Cardiac muscle cell (in vitro differentiated cells and primary cell): ENCODE measurements at places on chromosomes 3 and 15.
A peak's percentile ranks its signal among the peaks of the same experiment; 100 is the strongest.

DNA sequence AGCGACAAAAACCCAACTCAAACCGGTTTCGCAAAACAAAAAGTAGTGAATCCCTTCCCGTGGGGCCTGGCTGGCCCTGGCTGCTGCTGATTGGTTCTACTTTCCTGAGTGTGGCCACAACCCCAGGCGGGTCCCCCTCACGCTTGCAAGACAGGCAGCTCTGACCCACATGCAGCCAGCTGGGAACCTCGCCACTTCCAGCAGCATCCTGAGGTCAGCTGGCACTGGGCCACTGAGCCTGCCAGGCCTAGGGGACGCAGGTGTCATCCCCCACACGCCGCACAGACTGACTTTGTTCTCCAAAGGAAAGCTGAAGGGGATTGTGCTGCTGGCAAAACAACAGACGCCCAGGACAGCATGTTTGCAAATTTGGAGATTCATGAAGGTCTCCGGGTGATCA, 111.1 kb downstream of the TPRA1 start:
- DNase-seq, result no peak
- H3K27me3 ChIP-seq, result no peaks in the 10 kb centered on the region
- H3K4me1 ChIP-seq, result no peaks in the 10 kb centered on the region
- H3K36me3 ChIP-seq, result no peaks in the 10 kb centered on the region

GRCh38 chr3:196976941-196977340, 8.3 kb upstream of the PIGZ start:
- no peaks in the 10 kb centered on the region for H3K36me3 ChIP-seq
- H3K4me1 ChIP-seq, result no peaks in the 10 kb centered on the region
- H3K27ac ChIP-seq, result no peak overlapping the region
- no peaks in the 10 kb centered on the region for H3K27me3 ChIP-seq
- no peak overlapping the region for H3K4me3 ChIP-seq

- DNase-seq, result no peak
- H3K36me3 ChIP-seq, result no peaks in the 10 kb centered on the region
- H3K27me3 ChIP-seq, result no peaks in the 10 kb centered on the region
- H3K4me3 ChIP-seq, result no peak overlapping the region
- no peak overlapping the region for H3K27ac ChIP-seq
- no peaks in the 10 kb centered on the region for H3K4me1 ChIP-seq
Measured at GRCh38 chr3:32082721-32083120, 23.7 kb upstream of the GPD1L start.

GRCh38 chr3:169841171-169841570, 28.5 kb upstream of the LRRC34 start:
- H3K4me1 ChIP-seq, result no peaks in the 10 kb centered on the region

DNA sequence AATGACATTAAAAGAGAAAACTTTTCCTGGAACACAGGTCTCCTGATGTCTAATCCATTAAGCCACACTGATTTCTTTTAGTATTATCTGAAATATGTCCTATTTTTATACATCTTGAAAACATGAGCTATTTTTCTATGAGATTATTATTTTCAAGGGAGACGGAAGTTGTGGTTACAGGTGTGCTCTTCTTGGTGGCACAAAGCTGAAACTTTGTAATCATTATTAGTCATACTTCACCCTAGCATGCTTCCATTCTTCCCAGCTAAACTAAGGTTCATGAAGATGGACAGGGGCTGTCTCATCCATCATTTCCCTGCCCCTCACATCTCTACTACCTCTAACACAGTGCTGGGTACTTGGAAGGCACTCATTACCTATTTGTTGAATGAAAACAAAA, 85.6 kb upstream of the POU1F1 start:
- H3K36me3 ChIP-seq, result no peaks in the 10 kb centered on the region
- no peak overlapping the region for H3K4me3 ChIP-seq
- H3K27ac ChIP-seq, result no peak overlapping the region
- no peaks in the 10 kb centered on the region for H3K27me3 ChIP-seq
- DNase-seq, result no peak

- H3K27ac ChIP-seq, result no peak overlapping the region
- no peaks in the 10 kb centered on the region for H3K4me1 ChIP-seq
- H3K36me3 ChIP-seq, result peaks cover 12% of the 10 kb centered on the region
- no peak overlapping the region for H3K4me3 ChIP-seq
- DNase-seq, result no peak
Measured at GRCh38 chr15:25333049-25333448, 105.8 kb downstream of the UBE3A start.

- no peak for DNase-seq
- no peaks in the 10 kb centered on the region for H3K4me1 ChIP-seq
- no peak overlapping the region for H3K4me3 ChIP-seq
- H3K36me3 ChIP-seq, result peaks cover 36% of the 10 kb centered on the region
Measured at GRCh38 chr15:49023354-49023753, 22.9 kb downstream of the SECISBP2L start.

GRCh38 chr3:132198516-132198915, 118.7 kb upstream of the ACP3 start:
- no peak overlapping the region for H3K4me3 ChIP-seq
- H3K27ac ChIP-seq, result no peak overlapping the region
- no peaks in the 10 kb centered on the region for H3K27me3 ChIP-seq
- no peak for DNase-seq
- H3K4me1 ChIP-seq, result no peaks in the 10 kb centered on the region

DNA sequence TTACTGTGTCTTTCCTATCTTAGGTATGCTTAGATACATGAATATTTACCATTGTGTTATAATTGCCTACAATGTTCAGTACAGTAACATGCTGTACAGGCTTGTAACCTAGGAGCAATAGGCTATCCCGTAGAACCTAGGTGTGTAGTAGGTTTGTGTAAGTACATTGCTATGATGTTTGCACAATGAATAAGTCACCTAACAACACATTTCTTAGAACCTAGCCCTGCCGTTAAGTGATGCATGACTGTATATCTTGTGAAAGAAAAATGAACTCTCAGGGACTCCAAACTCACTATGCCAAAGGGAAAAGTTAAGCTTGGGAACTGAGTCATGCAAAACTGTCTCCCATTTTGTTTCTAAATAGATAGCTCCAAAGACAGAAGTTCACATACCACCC, 91.5 kb upstream of the ACP3 start:
- no peak overlapping the region for H3K27ac ChIP-seq
- H3K4me3 ChIP-seq, result no peak overlapping the region
- H3K36me3 ChIP-seq, result no peaks in the 10 kb centered on the region

GRCh38 chr15:73964736-73965093, 27.4 kb downstream of the STOML1 start:
- peak overlapping the region; percentile 40 for H3K27ac ChIP-seq
- H3K36me3 ChIP-seq, result no peaks in the 10 kb centered on the region
- no peaks in the 10 kb centered on the region for H3K27me3 ChIP-seq
- peak; percentile 85 for DNase-seq
- H3K4me3 ChIP-seq, result no peak overlapping the region

DNA sequence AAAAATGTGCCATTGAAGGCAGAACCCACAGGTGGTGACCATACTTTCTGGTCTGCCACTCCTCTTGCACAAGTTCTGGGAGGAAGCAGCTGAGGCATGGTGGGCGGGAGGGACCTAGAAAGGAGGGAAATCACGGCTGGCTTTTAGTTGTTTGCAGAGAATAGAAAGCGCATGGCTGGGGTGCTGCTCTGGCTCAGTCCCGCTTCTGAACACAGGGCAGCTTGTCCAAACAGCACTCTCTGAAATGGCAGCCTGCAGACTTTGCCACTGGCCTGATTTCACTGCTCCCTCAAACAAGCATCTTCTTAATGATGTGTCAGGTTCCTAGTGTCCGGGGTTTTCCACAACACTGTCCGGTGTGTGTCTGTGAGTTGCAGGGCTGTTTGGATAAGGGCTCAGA, 76.7 kb downstream of the AAGAB start:
- H3K36me3 ChIP-seq, result peaks cover 12% of the 10 kb centered on the region
- DNase-seq, result no peak
- H3K4me1 ChIP-seq, result peaks cover 49% of the 10 kb centered on the region
- H3K4me3 ChIP-seq, result no peak overlapping the region
- peak overlapping the region; percentile 93 for H3K27ac ChIP-seq
- H3K27me3 ChIP-seq, result no peaks in the 10 kb centered on the region

DNA sequence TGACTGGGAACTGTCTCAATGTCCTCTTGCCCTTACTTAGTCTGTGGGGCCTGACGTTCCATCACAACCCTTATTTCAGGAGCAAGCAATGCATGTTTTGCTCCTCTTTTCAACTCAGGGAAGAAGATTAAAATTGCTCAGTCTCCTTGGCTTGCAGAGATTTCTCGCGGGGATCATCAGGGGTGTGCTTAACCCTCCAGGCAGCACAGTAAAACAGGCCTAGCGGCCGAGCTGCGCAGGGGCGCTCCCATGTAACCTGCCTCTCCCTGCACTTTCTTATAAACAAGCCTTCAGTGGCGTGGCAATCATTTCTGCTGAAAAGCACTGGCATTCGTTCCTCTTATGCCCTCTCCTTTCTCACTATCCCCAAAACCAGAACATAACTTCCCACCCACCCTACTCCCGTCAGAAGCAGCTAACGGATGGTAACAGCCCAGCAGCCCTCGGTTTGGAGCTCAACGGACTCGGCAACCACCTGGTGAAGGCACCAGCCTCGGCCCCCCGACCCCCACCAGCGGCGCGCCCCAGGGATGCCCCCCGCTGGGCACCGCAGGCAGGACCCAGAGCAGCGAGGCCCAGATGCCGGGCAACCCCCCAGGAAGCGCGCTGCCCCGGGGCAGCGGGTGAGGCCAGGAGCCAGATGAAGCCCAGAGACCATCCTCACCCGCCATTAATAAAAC, 1.1 kb downstream of the MCF2L2 start:
- peaks cover 6% of the 10 kb centered on the region for H3K4me1 ChIP-seq
- peak overlapping the region; percentile 89 for H3K4me3 ChIP-seq
- no peak for DNase-seq
- H3K27me3 ChIP-seq, result no peaks in the 10 kb centered on the region

GRCh38 chr3:12040902-12041301, 36.7 kb downstream of the SYN2 start:
- H3K4me3 ChIP-seq, result no peak overlapping the region
- no peaks in the 10 kb centered on the region for H3K36me3 ChIP-seq
- DNase-seq, result no peak
- no peaks in the 10 kb centered on the region for H3K27me3 ChIP-seq
- no peaks in the 10 kb centered on the region for H3K4me1 ChIP-seq

- no peak overlapping the region for H3K27ac ChIP-seq
- H3K27me3 ChIP-seq, result no peaks in the 10 kb centered on the region
- H3K4me1 ChIP-seq, result peaks cover 30% of the 10 kb centered on the region
- no peak overlapping the region for H3K4me3 ChIP-seq
- H3K36me3 ChIP-seq, result no peaks in the 10 kb centered on the region
Measured at GRCh38 chr3:100123112-100123511, 8.8 kb upstream of the FILIP1L start.

DNA sequence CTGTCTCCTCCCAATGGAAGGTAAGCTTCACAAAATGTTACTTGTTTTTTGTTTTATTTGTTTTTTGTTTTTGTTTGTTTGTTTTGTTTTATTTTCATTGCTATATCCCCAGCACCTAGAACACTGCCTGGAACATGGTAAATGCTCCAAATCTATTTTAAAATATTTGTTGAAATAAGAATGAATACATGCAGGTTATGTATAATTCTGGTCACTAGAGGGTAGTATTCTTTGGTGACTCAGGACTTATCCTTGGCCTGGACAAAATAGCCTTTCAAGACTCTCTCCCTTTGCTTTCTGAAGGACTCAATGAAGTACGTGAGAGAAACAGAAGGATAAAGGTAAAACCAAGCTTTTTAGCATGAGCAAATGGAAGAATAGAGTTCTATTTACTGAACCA, 46.9 kb upstream of the PPP2R3A start:
- DNase-seq, result peak; percentile 50
- H3K4me3 ChIP-seq, result no peak overlapping the region
- no peaks in the 10 kb centered on the region for H3K27me3 ChIP-seq
- H3K27ac ChIP-seq, result no peak overlapping the region
- no peaks in the 10 kb centered on the region for H3K36me3 ChIP-seq
- H3K4me1 ChIP-seq, result peaks cover 20% of the 10 kb centered on the region

- H3K4me1 ChIP-seq, result no peaks in the 10 kb centered on the region
- H3K4me3 ChIP-seq, result no peak overlapping the region
- H3K27ac ChIP-seq, result no peak overlapping the region
- no peaks in the 10 kb centered on the region for H3K36me3 ChIP-seq
Measured at GRCh38 chr3:189947948-189948723, 172.6 kb downstream of the P3H2 start.

- H3K4me3 ChIP-seq, result no peak overlapping the region
- peaks cover 2% of the 10 kb centered on the region for H3K36me3 ChIP-seq
- no peaks in the 10 kb centered on the region for H3K4me1 ChIP-seq
- DNase-seq, result peak; percentile 69
- no peak overlapping the region for H3K27ac ChIP-seq
Measured at GRCh38 chr3:131033480-131034080, 6.9 kb downstream of the NEK11 start.

DNA sequence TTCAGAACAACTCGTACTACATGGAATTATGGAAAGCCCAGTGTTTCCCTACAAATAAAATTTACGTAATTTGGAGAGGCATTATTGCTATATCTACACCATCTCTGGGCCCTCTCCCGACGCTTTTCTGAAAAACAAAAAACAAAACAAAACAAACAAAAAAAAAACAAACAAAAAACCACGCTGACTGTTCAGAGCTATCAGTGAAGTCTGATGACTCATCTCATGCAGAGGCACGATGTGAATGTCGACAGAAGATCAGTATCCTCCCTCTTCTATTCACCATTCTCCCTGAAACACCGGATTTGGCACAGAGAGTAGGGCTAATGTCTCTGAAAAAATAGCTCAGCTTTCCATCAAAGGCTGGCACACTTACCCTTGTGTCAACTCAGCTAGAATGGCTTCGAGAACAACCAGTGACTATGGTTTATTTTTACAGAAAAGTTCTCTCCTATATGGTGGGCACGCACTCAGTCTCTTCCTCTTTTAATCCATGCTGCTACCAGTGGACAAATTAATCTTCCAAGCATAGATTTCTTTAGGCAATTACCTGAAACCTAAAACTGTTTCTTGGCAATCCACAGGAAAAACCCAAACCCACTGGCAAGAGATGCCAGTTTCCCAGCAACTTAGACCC, 1.5 kb downstream of the CRBN start:
- no peak for DNase-seq
- H3K4me1 ChIP-seq, result peaks cover 7% of the 10 kb centered on the region
- no peak overlapping the region for H3K4me3 ChIP-seq
- H3K27me3 ChIP-seq, result no peaks in the 10 kb centered on the region
- H3K27ac ChIP-seq, result no peak overlapping the region

DNA sequence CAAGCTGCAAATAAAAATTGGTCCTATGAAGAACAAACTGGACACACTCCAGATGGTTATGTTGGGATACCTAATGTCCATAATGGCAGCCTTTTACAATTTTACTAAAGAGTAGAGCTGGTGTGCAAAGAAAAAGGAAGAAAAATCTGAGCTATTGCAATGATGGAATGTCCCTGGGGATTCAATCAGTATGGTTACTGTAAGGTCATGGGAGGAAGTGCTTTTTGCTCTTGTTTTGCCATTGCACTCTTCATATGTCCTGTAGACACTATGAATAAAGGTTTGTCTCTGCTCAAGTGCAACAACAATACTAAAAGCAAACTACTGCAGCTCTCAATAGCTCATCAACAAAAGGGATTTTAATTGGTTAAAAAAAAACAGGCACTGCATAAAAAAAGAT, 5.4 kb downstream of the PFN2 start:
- no peak overlapping the region for H3K4me3 ChIP-seq
- peaks cover 10% of the 10 kb centered on the region for H3K36me3 ChIP-seq
- DNase-seq, result no peak
- no peaks in the 10 kb centered on the region for H3K27me3 ChIP-seq
- H3K27ac ChIP-seq, result no peak overlapping the region
- H3K4me1 ChIP-seq, result peaks cover 24% of the 10 kb centered on the region

GRCh38 chr3:36992806-36993325, at the start of gene EPM2AIP1:
TSS of gene EPM2AIP1 (minus strand) at chr3:36993131. CDS start at chr3:36993077, 54 bp downstream.
- peak within 1 kb of the TSS; percentile 69 for H3K4me3 ChIP-seq
- H3K4me1 ChIP-seq, result peaks cover 42% of the 10 kb centered on the region
- H3K36me3 ChIP-seq, result peaks cover 2% of the 10 kb centered on the region
- no peaks in the 10 kb centered on the region for H3K27me3 ChIP-seq

- H3K4me3 ChIP-seq, result no peak overlapping the region
- H3K27me3 ChIP-seq, result no peaks in the 10 kb centered on the region
- peaks cover under 1% of the 10 kb centered on the region for H3K4me1 ChIP-seq
- no peak overlapping the region for H3K27ac ChIP-seq
- no peaks in the 10 kb centered on the region for H3K36me3 ChIP-seq
Measured at GRCh38 chr3:194683380-194683779, 2.3 kb upstream of the FAM43A start.
